ENCODE measurements at places on chromosomes 6 and 20. TPM values are rescaled to one million over a fixed set of nuclear protein-coding genes. Genes with fewer than 3 reads are reported as not detected.

The ZNF337 gene
- 22.1 TPM for polyA plus RNA-seq

- no peaks in the 10 kb centered on the region for H3K4me1 ChIP-seq
- DNase-seq, result no peak
- no peaks in the 10 kb centered on the region for H3K36me3 ChIP-seq
- peaks cover 3% of the 10 kb centered on the region for H3K27me3 ChIP-seq
Observed at GRCh38 chr6:33817489-33817888, 13.7 kb upstream of the MLN start.

DNA sequence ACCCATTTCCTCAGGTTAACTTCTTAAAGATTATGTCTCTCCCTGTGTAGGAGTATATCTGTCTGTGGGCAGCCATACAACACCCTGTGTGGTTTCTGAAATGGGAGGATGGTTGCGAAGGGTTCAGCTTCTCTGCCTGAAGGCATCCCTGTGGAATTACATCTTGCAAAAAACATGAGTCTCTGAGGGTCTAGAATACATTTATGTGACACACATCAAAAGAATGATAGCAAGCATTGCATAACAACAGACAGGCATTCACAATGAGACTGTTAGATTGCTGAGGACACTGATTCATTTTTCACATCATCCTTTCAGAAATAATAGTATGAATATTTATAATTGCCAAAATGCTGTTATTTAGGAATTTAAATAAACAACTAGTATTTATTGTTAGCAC, 670.9 kb downstream of the HTR1B start:
- no peaks in the 10 kb centered on the region for H3K27me3 ChIP-seq
- H3K4me1 ChIP-seq, result no peaks in the 10 kb centered on the region
- H3K4me3 ChIP-seq, result no peak overlapping the region
- no peaks in the 10 kb centered on the region for H3K36me3 ChIP-seq
- H3K27ac ChIP-seq, result no peak overlapping the region
- DNase-seq, result no peak

The DLK2 gene
- polyA plus RNA-seq, result 1.0 TPM

The DDX43 gene
- polyA plus RNA-seq, result 0.29 TPM

DNA sequence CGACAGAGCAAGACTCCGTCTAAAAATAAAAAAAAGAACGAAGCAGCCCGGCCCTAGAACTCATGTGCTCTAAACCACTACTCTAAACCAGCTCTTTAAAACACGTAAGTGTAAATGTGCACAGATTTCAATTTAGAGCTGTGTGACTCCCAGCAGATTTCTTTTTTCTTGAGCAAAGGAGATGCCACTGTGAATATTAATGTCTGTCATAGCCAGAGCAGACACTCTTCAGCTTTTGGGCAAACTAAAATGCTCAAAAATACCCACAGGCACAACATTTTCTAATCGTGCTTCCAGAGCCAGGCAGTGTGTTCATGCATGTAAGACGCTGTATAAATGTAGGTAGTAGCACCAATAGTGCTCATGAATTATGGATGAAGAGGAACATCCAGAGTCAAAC, 218.9 kb upstream of the PLCB4 start:
- no peaks in the 10 kb centered on the region for H3K4me1 ChIP-seq
- DNase-seq, result no peak
- H3K27ac ChIP-seq, result no peak overlapping the region
- H3K36me3 ChIP-seq, result no peaks in the 10 kb centered on the region
- no peak overlapping the region for H3K4me3 ChIP-seq

GRCh38 chr6:74409447-74409846, 713.4 kb downstream of the CD109 start:
- no peak overlapping the region for H3K4me3 ChIP-seq
- H3K27ac ChIP-seq, result no peak overlapping the region
- H3K36me3 ChIP-seq, result no peaks in the 10 kb centered on the region
- no peaks in the 10 kb centered on the region for H3K4me1 ChIP-seq
- no peak for DNase-seq

DNA sequence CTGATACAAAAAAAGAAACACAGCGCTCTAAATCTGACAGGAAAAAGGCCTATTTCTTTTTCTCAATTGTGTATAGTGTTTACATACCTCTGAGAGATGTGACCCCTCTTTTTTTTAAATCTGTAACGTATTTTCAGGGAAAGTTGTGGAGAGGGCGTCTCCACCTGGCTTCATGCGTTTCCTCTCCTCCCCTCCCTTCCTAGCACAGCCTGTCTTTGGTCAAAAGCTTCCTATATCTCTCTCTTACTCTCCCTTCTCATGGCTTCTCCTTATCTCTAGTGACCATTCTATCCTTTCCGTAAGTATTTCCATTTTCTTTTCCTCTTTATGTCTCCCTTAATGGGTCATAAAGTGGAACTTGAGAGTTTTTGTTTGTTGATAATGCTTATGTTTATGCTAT, 458.9 kb downstream of the HACE1 start:
- no peak overlapping the region for H3K4me3 ChIP-seq
- no peak for DNase-seq
- H3K36me3 ChIP-seq, result no peaks in the 10 kb centered on the region
- H3K27me3 ChIP-seq, result no peaks in the 10 kb centered on the region
- H3K4me1 ChIP-seq, result no peaks in the 10 kb centered on the region
- H3K27ac ChIP-seq, result no peak overlapping the region

- no peaks in the 10 kb centered on the region for H3K27me3 ChIP-seq
- no peaks in the 10 kb centered on the region for H3K4me1 ChIP-seq
- no peak overlapping the region for H3K27ac ChIP-seq
Observed at GRCh38 chr6:1708122-1708521, 98.4 kb downstream of the FOXC1 start.

The HDGFL1 gene
- polyA plus RNA-seq, result not detected

The CST4 gene
- not detected for polyA plus RNA-seq

- no peak for DNase-seq
- H3K4me1 ChIP-seq, result no peaks in the 10 kb centered on the region
- no peak overlapping the region for H3K4me3 ChIP-seq
- no peaks in the 10 kb centered on the region for H3K36me3 ChIP-seq
- H3K27ac ChIP-seq, result no peak overlapping the region
Observed at GRCh38 chr20:33785503-33785902, 25.6 kb upstream of the CHMP4B start.

DNA sequence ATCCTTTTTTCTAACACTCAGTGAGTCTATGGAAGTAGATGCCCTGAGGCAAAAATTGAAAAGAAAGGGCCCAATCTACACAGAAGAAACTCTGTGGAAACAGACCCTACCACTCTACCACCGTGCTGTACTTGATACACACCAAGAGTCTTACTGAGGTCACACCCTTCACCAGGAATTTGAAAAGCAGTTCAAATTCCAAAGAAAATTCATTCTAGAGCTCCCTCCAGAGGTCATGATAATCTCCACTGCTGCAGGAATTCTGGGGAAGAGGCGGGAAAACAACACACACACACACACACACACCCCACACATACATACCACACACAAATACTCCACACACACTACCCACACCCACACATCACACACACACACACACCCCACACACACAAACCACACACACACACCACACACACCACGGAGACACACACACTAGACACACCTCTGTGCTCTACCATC, 336.8 kb downstream of the HDGFL1 start:
- H3K4me1 ChIP-seq, result no peaks in the 10 kb centered on the region
- H3K27me3 ChIP-seq, result no peaks in the 10 kb centered on the region
- H3K36me3 ChIP-seq, result no peaks in the 10 kb centered on the region
- no peak overlapping the region for H3K4me3 ChIP-seq
- no peak overlapping the region for H3K27ac ChIP-seq

DNA sequence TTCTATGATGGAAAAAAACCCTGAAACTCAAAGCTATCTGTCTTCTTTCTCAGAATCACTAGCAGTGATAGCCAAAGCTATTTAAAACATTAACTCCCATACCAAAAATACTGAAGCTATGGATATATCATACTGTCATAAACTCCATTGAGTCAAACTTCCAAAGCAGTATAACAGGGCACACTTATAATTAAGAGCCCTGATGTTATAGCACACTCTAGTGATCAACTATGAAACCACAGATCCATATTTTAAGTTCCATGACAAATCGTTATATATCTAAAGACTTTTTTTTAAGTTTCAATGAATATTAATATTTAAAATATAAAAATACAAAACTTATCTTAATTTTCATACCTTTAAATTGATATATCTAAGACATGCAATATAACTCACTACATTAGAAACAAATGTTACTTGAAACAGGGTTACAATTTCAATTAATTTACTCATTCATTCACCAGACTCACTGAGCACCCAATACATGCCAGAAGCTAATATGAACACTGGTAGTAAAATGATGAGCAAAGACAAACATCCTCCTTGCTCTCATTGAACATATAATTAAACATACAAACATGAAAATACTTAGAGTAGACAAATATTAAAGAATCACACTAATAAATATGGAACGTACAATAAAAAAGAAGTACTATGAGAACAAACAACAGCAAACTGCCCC, 69.3 kb downstream of the IBTK start:
- H3K27me3 ChIP-seq, result no peaks in the 10 kb centered on the region
- H3K36me3 ChIP-seq, result peaks cover 21% of the 10 kb centered on the region
- DNase-seq, result no peak
- no peaks in the 10 kb centered on the region for H3K4me1 ChIP-seq
- H3K4me3 ChIP-seq, result no peak overlapping the region

DNA sequence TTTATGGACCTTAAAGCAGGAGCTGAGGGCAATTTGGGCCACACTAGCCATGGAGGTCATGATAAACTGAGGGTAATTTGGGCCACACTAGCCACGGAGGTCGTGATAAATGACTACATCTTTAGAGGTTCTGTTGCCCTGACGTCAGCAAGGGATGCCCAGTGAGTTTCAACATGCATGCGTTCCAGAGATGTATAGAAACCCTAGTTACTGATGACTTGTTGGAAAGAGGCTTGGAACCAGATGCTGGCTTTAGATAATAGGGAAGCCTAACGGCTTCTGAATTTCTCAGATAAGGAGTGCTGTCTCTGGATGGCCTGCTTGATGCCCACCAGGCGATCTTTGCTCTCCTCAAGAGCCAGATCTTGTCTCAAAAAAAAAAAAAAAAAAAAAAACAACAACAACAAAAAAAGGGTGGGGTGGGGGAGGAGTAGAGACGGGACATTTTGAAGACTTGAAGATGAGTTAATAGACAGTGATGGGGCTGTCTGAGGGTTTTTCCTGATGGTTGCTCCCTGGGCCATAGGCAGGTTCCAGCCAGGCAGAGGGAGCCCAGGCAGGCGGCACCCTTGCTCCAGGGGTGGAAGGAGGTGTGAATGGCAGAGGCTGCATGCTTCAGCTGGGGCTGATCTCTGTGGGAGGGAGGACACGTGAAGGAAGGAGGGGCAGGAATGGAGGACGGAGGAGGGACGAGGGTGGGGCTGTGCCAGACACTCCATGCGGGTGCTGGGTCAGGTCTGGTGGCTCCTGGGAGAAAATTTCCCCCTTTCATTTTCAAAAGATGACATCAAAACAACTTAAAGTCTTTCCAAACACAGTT, 27.0 kb upstream of the FRMD1 start:
- H3K4me3 ChIP-seq, result no peak overlapping the region
- no peak for DNase-seq
- H3K27ac ChIP-seq, result no peak overlapping the region
- no peaks in the 10 kb centered on the region for H3K4me1 ChIP-seq
- no peaks in the 10 kb centered on the region for H3K27me3 ChIP-seq
- no peaks in the 10 kb centered on the region for H3K36me3 ChIP-seq

The CDC5L gene
- polyA plus RNA-seq, result 20.8 TPM

DNA sequence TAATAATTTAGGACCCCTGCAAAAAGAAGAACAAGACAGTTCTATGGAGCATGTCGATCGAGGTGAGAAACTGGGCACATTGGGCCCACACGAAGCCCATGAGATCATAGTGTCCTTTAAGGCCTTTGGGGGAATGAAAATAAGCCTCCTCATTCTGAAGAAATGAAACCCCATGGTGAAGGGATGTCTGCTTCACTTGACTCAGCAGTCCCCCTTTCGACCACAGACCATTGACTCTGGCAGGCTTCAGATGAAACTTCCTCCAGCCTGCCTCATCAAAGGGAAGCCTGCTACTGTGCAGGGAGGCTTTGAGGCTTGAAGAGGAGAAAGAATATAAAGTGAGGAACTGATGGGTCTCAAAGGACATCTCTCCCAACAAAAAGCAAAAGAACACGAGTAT, 144.2 kb upstream of the FBXL4 start:
- H3K36me3 ChIP-seq, result no peaks in the 10 kb centered on the region
- no peak overlapping the region for H3K27ac ChIP-seq
- H3K4me1 ChIP-seq, result no peaks in the 10 kb centered on the region
- H3K27me3 ChIP-seq, result no peaks in the 10 kb centered on the region

DNA sequence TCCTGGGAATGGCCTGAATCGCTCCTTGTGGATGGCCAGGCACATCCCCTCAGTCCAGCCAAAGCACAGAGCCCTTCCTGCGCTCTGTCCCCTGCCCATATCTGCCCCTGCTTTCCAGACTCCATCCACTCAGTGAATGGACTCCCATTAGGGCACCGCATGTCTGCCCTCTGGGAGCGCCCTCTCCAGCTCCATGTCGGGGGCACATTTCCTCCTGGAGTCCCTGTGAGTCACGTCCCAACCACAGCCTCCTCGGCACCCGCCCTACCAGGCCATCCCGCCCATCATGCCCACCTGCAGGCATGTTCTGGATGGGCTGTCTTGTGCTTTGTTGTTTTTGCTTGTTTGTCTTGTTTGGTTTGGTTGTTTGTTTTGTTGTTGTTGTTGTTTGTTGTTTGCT, 96.8 kb downstream of the PSMB1 start:
- DNase-seq, result no peak
- H3K27ac ChIP-seq, result no peak overlapping the region
- H3K4me3 ChIP-seq, result no peak overlapping the region
- no peaks in the 10 kb centered on the region for H3K36me3 ChIP-seq
- no peaks in the 10 kb centered on the region for H3K27me3 ChIP-seq
- H3K4me1 ChIP-seq, result no peaks in the 10 kb centered on the region

- H3K27me3 ChIP-seq, result no peaks in the 10 kb centered on the region
- DNase-seq, result no peak
- H3K4me3 ChIP-seq, result no peak overlapping the region
- H3K36me3 ChIP-seq, result no peaks in the 10 kb centered on the region
- H3K27ac ChIP-seq, result no peak overlapping the region
Observed at GRCh38 chr20:29689411-29690225, 1567.8 kb upstream of the DEFB115 start.

The GPX5 gene
- polyA plus RNA-seq, result not detected

The ZNF217 gene
- 17.3 TPM for polyA plus RNA-seq

GRCh38 chr20:47700327-47700726, 85.0 kb downstream of the SULF2 start:
- no peaks in the 10 kb centered on the region for H3K36me3 ChIP-seq
- H3K4me1 ChIP-seq, result no peaks in the 10 kb centered on the region
- H3K27ac ChIP-seq, result no peak overlapping the region
- no peak for DNase-seq

The PRRT1 gene
- 6.2 TPM for polyA plus RNA-seq

DNA sequence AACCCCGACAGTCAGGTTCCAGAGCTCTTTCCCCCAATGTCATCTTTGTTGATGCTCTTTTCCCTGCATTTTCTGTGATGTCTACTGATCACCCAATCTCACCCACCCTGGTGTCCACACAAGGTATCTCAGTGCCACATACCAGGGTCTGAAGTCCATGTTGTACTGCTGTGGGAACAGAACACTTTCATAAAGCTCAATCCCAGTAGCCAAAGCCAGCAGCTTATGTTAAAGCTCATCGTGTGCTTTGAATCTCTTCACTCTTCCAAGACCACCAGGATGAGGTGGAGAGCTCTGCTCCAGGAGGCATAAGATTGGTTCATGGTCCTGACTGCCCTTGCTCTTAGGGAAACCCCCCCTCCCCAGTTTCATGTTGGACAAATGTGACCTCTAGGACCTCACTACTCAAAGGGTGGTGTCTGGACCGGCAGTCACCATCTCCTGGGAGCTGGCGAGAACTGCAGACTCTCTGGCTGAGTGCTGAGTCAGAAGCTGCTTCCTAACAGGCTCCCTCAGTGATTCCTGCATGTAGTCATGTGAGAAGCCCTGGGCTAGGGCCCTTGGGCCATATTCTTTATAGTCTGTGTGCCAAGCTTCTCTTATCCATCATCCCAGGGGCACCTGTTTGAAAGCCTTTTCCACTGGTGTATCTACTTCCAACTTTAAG, 13.4 kb upstream of the CPNE5 start:
- no peak overlapping the region for H3K27ac ChIP-seq
- no peaks in the 10 kb centered on the region for H3K4me1 ChIP-seq
- H3K4me3 ChIP-seq, result no peak overlapping the region
- no peaks in the 10 kb centered on the region for H3K36me3 ChIP-seq

Data from naive thymus-derived CD4-positive, alpha-beta T cell (primary cell).